ENCODE measurements at places on chromosomes 6 and 20.

GRCh38 chr6:26197933-26198721 lies 110.9 kb downstream of the HFE start:
- DNase-seq: no peak

- no peak for DNase-seq
Measured at GRCh38 chr20:61565791-61566190, 313.7 kb downstream of the CDH4 start.

- DNase-seq: no peak
Measured at GRCh38 chr6:53496797-53497375, 48.0 kb downstream of the GCLC start.

DNA sequence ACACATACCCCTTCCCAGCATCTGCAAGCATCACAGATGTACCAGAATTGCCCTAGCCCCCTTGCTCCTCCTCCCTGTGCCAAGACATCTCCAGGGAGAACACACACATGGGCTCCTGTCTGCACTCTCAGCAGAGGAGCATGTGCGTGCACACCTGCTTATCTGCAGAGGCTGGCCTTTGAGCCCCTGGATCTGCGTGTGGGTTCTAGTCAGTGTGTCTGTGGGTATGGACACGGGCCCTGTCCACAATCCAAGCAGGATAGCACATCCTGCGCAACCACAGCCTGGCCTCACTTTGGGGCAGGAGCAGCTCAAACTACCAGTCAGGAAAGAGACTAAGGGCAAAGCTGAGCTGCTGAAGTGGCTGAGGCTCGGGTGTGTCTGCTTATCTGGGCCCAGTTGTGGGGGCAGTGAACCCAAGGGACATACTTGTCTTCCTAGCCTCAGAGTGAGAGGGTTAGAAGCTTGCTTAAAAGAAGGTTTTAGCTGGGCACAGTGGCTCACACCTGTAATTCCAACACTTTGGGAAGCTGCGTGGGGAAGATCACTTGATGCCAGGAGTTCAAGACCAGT lies 41.0 kb downstream of the HM13 start:
- no peak for DNase-seq

- no peak for DNase-seq
Measured at GRCh38 chr6:93183531-93183972, 235.8 kb downstream of the EPHA7 start.

- DNase-seq: no peak
Measured at GRCh38 chr6:158849899-158850806, 31.0 kb upstream of the EZR start.

DNA sequence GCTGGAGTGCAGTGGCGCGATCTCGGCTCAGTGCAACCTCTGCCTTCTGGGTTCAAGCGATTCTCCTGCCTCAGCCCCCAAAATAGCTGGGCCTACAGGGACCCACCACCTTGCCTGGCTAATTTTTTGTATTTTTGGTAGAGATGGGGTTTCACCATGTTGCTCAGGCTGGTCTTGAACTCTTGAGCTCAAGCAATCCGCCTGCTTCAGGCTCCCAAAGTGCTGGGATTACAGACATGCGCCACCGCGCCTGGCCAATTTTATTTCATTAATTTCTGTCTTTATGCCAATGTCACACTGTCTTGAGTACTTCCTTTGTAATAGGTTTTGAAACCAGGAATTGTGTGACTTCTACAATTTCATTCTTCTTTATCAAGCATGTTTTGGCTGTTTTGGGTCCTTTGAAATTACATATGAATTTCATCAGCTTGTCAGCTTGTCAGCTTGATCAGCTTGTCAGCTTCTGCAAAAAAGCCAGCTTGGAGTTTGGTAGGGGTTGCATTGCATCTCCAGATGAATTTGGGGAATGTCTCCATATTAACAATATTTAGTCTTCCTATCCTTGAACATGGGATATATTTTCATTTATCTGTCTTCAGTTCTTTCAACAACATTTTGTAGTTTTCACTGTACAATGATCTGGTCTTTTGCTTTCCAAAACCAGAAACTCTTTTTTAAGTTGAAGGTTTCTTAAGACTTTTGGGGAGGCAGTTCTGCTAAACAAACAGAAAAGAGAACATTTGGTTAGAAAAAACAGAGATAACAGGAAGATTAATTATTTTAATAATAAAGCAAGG lies 20.8 kb downstream of the ZFAND3 start:
- DNase-seq: no peak

DNA sequence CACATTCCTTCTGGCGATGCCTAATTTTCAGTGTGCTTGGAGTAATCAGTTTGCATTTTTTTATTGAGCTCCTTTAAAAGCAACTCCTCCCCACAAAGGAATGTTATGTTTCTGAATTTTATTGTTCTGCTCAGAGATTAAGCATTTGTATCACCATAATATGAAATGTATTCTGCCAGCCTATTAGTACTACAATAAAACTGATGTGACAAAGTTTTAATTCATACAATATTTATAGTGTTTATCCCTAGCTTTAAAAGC lies 236.9 kb upstream of the ASCC3 start:
- DNase-seq: no peak

All from left ventricle myocardium superior (tissue), 1 donor.